ENCODE measurements at places on chromosomes 4 and X. TPM values are rescaled to one million over a fixed set of nuclear protein-coding genes. Genes with fewer than 3 reads are reported as not detected.

DNA sequence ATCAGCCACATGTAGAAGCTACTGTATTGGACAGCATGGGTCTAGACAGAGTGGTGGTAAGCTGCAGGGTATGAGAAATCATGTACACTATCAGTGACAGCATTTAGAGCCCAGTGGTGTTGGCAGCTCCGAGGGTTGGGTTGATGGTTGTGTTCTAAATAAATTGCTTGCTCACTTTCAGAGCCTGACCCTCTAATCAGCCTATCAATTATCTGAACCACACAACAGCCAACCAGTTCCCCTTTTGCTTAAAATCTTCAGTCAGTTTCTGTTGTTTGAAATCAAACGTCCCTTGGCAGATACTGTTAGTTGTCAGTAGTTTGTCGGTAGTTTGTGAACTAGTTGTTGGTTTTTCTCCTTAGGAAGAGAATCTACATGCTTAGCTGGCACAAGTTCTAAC is 99.8 kb upstream of the RAI2 start:
- DNase-seq, result no peak

- no peak for DNase-seq
Observed at GRCh38 chr4:124105212-124105611, 607.3 kb downstream of the ANKRD50 start.

DNA sequence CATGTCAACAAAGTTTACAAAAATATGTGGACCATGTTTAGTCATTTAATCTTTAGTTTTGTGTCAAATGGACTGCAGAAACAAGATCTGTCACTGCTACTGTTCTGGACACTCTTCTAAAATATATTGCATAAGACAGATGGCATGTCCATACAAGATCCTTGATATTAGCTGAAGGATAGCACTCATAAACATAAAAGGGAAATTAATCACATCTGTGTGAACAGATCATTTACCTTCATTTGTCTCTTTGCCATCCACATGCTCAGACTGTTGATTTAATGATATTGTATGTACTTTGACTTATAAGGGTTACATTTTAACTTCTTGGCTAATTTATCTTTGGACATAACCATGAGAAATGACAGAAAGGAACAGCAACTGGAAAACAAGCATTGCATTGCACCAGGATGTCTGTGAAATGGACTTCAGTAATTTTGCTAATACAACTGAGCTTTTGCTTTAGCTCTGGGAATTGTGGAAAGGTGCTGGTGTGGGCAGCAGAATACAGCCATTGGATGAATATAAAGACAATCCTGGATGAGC is at the start of gene UGT2B7:
Gene UGT2B7, plus strand, starts transcription at position 364 of the 546 bp plus-strand sequence. Its CDS starts 47 bp downstream, at position 411.
- no peak for DNase-seq

- no peak for DNase-seq
Observed at GRCh38 chr4:81470456-81471297, 1.0 kb downstream of the RASGEF1B start.

DNA sequence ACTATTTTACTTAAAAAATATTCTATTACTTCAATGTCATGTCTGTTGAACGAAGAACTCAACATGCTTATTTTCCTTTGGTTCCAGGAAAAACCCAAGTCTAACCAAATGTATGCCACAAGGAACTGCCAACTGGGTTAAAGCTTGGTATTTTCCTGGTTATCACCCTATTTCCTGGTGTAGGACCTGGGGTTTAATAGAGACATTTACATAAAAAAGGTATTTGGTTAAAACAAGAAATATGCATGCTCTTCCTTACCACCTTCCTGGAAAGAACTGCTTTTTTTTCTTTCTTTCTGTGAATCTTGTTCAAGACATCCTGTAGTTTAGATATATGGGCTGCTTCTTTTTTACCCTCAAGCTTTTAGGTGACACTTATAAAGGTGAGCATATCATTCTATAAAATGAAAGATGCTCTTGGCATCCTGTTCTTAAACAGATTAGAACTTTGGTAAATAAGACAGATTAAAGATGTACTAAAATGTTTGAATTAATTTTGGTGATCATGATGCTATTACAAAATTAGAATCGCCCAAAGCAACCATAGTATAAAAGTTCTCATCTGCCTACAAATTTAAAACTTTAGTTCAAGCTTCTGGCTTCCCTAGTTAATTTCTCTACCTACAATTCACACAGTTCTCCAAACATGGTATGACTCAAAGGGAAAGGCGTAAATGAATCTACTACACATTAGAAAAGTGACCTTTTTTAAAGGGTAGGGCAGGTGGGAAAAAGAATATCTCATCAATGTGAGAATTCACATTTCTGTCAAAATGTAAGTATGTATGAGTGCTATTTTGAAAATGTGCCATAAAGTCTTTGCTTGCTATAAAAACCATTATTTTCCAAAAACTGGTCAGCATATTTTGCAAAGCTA is 103.5 kb downstream of the CNOT6L start:
- DNase-seq, result no peak

DNA sequence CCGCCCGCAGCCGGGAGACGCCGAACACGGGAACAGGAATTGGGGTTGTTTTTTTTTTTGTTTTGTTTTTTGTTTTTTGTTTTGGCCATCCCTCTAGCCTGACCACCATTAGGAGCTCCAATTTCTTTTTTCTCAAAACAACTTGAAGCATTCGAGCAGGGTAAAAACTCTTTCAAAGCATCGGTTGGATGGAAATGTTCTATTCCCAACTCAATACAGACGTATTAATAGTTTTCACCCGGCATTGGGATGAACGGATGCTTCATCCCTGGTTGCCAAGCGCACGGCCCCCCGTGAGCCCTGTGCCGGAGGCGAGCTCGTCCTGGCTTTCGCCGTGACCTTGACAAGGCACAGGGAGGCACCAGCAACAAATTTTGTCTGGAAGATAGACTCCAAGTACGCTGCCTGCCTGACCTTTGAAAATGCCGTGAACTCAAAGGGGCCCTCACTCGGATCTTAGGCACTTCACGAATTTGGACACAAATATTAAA is 352 bp upstream of the MAP3K15 start:
- no peak for DNase-seq

- no peak for DNase-seq
Observed at GRCh38 chrX:88908056-88908455, 161.0 kb downstream of the CPXCR1 start.

- no peak for DNase-seq
Observed at GRCh38 chrX:124239324-124239723, 93.1 kb upstream of the TEX13D start.

DNA sequence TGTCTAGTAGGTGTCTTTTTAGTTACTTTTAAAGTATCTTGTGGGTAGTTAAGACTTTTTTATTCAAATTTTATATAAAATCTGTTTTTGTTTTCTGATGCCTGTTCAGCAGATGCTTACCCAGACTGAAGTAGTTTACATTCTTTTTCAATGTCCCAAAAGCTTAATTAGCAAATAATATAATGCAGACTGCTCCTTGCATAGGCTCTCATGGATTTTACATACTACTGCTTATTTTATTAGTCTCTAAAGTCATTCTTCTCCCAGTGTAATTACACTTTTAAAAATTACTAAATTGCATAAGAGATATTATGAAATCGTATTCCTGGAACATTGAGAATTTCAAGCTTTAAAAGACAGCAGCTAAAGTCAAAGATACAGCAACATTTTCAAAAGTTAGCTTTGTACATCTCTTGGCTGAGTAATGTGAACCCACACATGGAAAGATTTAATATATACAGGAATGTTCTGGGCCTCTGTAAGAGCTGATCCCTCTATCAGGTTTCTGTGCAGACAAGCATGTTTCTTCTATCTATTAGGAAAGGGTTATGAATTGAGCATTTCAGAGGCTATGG is 148.4 kb upstream of the SPRY1 start:
- no peak for DNase-seq

GRCh38 chrX:10231461-10231860 is 74.7 kb downstream of the CLCN4 start:
- no peak for DNase-seq

DNA sequence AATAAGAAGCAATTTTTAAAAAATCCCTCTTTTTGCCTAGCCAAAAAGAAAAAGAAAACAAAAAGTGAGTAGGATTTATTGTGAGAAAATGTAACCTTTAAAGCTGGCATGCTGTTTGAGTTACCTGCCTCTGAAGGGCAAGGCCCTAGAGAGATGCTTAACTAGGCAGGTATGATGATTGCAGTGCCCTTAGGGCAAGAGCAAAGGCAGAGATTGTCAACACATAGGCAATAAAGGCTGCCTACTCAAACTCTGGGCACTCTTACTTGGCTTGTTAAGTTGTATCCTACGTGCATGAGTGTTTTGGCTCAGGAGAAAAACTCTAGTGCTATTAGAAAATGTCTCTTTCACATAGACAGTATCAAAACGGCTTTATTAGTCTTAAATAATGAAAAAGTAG is 306.0 kb downstream of the RPA4 start:
- DNase-seq, result no peak

GRCh38 chr4:38904090-38904666 is 36.6 kb downstream of the FAM114A1 start:
- DNase-seq, result no peak

DNA sequence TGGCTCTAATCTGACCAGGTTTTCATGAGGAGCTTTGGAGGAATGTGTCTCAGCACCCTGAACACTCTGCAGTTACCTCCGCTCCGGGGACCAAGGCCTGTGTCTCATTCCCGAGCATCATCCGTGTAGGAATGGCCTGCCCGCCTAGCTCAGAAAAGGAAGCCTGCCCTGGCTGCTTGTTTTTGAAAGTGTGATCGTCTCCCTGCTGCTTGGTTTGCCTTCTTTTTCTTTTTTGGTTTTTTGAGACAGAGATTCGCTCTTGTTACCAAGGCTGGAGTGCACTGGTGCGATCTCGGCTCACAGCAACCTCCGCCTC is 73.3 kb downstream of the CRLF2 start:
- no peak for DNase-seq

DNA sequence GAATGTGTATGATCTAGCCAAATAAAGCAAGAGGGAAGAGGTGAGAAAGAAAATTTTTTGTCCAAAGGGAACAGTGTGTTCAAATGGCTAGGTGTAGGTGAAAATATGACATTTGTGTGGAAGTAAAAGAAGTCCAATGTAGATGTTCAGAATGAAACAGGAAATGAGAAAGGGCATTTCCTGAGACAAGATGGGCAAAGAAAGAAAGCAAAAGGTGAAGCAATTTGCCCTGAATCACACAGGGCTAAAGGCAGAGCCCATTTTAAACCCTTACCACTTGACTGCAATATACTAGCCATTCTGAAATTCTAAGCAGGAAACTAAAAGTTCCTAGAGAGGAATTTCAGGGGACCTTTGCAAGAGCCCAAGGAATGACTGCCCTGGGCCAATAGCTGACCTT is 36.0 kb downstream of the CLOCK start:
- DNase-seq, result no peak

DNA sequence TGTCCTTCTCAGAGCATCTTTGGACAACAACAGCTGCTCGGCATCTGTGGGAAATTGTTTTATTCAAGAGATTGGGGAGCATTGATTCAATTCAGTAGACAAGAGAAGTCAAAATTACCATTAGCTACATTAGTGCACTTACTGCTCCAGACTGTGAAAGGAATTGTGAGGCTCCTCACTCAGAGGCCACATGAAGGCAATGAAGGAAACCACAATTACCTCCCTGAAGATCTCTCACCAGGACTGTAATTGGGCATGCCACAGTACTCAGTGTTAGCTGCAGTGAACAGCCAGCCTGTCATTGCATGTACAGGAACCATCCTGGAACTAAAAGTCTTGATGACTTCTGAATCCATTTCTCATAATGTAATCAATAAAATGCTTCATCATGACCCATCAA is 144.8 kb downstream of the PPA2 start:
- DNase-seq, result no peak

- DNase-seq, result no peak
Observed at GRCh38 chrX:109831326-109831985, 98.4 kb upstream of the ACSL4 start.

DNA sequence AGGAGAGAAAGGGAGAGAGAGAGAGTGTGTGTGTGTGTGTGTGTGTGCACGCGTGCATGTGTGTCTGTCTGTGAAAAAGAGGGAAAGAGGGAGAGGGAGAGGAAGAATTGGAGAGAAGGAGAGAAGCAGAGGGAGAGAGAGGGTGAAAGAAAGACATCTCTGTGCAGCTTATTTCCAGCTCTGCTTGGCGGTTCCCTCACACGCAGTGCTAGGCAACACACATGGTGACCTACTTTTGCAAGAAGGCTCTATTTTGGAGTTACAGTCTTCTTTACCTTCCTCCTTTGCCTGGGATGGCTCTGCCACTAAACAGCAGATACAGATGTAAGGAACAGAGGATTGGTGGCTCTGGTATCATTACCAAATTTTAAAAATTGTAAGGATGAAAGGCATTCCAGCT is 40.1 kb downstream of the SLC16A2 start:
- no peak for DNase-seq

GRCh38 chr4:150501983-150502382 is 80.0 kb upstream of the MAB21L2 start:
- DNase-seq, result no peak

DNA sequence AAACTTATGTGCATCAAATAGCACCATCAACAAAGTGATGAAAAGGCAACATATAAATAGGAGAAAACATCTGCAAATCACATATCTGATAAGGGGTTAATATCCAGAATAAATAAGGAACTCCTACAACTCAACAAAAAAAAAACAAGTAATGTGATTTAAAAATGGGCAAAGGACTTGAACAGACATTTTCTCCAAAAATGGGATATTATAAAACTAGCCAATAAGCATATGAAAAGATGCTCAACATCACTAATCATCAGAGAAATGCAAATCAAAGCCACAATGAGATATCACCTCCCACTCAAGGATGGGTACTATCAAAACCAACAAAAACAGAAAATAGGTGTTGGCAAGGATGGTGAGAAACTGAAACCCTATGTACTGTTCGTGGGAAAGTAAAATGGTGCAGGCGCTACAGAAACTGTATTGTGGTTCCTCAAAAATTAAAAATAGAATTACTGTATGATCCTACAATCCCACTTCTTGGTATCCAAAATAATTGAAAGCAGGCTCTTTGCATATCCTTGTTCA is 2.4 kb downstream of the DNAJB14 start:
- DNase-seq, result no peak

- no peak for DNase-seq
Observed at GRCh38 chr4:64250061-64250460, 159.2 kb downstream of the TECRL start.

DNA sequence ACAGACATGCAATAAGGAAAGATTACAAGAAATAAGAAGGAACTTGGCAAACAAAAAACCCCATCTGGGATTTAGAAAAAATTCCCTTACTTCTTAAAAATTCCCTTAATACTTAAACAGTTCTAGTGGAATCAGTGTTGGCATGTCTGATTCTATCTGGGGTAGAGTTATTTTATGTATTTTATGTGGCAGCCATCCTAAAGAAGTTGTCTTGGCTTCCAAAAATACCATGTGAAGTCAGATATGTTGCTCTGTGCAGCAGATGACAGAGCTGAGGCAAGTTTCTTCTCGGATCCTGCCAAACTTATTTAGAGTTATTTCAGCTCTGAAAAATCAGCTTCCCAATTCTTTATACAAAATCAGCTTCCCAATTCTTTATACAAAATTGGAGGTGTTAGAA is 14.7 kb downstream of the YY2 start:
- no peak for DNase-seq

GRCh38 chrX:77060572-77060971 is 386.6 kb upstream of the FGF16 start:
- DNase-seq, result no peak

- DNase-seq, result no peak
Observed at GRCh38 chrX:111483135-111483534, 28.3 kb upstream of the SERTM2 start.

KLHL4 gene
- 1.9 TPM for polyA plus RNA-seq

RAB33A gene
- not detected for polyA plus RNA-seq

TEX11 gene
- polyA plus RNA-seq, result not detected

C4orf46 gene
- polyA plus RNA-seq, result 6.6 TPM

STX18 gene
- 16.6 TPM for polyA plus RNA-seq

SPATA18 gene
- polyA plus RNA-seq, result 4.1 TPM

KCTD8 gene
- 0.71 TPM for polyA plus RNA-seq

SYTL4 gene
- 0.87 TPM for polyA plus RNA-seq

LAMP2 gene
- polyA plus RNA-seq, result 239 TPM

LGI2 gene
- 0.69 TPM for polyA plus RNA-seq

MEPE gene
- not detected for polyA plus RNA-seq

Measured in keratinocyte (primary cell).